Mammary epithelial cell (primary cell): ENCODE measurements at places on chromosomes 6 and 20. TPM values are rescaled to one million over a fixed set of nuclear protein-coding genes. Genes with fewer than 3 reads are reported as not detected.
A peak's percentile ranks its signal among the peaks of the same experiment; 100 is the strongest.

GRCh38 chr6:44054721-44055559 lies 72.3 kb downstream of the MRPL14 start:
- DNase-seq: peak; percentile 52

DNA sequence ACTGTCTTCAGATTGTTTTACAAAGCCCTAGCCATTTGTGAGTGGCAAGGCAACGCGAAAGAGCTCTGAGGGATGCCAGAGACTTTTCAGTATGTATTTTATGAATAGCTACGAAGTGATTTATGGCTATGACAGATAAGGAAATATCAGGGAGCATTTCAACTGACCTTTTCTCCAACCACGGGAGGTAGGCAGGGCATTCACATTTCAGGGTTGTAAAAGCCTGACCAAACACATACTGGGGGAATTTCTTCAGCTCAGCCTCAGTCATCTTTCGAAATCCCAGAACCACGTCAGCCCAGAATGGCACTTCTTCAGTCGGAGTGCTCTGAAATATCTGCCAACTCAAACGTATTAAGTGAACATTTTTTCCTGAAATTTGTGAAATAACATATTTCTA lies 10.8 kb downstream of the DDO start:
- DNase-seq: no peak

- peak; percentile 27 for DNase-seq
Measured at GRCh38 chr20:4490606-4491280, 231.0 kb upstream of the PRND start.

Gene STX16
- total RNA-seq: 71.7 and 93.1 TPM in 2 replicates

Gene EEF1A2
- 1.4 and 1.7 TPM in 2 replicates for total RNA-seq

- no peak for DNase-seq
Measured at GRCh38 chr6:139496654-139497344, 122.4 kb upstream of the CITED2 start.

Gene VGLL2
- total RNA-seq: not detected in 2 replicates

DNA sequence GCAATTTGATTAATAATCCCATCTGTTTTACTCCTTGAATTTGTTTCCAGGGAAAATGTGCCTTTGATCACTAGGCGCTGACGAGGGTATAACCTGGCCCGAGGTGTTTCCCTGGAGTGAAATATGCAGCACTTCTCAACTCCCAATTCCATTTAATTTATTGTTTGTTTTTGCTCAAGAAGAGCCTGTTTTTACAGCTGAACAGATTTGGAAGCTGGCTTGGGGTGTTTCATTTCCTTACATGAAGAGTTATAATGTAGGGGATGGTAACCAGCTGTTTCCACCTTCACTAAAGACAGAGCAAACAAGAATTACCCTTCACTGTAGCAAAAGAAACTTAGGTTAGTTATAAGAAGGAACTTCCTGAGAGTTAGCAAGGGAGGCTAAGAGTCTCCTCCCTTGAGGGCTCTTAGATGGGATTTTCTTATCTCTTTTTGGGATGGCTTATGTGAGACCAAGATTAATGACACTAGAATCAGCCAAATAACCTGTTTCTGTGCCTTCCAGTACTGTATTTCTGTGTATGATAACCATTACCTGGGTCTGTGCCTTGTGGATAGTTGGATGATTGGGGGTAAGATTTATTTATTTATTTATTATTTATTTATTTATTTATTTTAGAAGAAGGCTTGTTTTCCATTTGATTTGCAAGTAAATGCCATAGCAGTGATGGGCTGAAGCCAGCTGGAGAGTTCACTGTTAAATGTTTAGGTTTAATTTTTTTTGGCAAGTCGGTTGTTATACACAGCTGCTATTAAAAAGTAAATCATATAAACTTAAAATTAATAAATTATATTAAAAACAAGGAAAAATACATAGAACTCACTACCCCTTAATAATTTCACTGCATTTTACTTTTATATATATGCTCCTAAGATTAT lies 162.2 kb upstream of the BMP2 start:
- no peak for DNase-seq

Gene BMP7
- not detected in 2 replicates for total RNA-seq

- no peak for DNase-seq
Measured at GRCh38 chr6:158977382-158977781, 22.6 kb downstream of the RSPH3 start.

DNA sequence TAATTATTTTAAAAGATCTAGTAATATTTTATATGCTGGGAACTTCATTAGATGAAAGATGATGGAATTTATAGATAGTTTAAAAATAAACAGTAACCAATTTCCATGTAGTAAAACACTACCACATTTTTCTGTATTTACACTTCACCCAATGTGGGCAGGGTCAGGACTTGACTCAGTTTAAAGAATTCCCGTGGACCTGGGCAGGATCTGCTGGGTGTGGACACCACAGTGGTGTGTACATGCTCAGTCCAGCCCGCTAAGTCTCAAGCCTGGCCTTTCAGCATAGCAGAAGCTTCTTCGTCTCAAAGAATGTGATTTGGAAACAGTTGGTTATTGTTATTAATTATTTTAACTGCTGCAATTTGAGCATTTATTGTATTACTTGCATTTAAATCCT lies 364.2 kb downstream of the SYNE1 start:
- DNase-seq: peak; percentile 59

- DNase-seq: no peak
Measured at GRCh38 chr20:906001-906520, 10.1 kb downstream of the ANGPT4 start.

GRCh38 chr6:38713812-38714211 lies 1.3 kb upstream of the DNAH8 start:
- DNase-seq: peak; percentile 9

DNA sequence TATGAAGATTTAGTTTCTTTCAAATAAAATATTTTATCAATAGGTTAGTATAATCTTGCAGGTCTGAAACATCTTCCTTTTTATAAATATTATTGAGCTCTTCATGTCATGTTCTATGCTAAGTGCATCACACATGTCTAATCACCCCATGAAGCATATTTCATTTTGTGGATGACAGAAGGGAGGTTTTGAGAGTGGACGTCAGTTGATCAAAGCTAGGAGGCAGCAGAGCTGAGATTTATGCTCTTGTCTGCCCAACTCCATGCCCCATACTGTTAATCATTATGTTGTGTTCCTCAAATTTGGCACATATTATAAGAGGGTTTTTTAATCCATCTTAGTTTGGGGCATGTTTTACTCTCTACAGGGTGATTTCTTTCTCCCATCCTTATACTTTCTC lies 22.7 kb downstream of the DSE start:
- DNase-seq: no peak

DNA sequence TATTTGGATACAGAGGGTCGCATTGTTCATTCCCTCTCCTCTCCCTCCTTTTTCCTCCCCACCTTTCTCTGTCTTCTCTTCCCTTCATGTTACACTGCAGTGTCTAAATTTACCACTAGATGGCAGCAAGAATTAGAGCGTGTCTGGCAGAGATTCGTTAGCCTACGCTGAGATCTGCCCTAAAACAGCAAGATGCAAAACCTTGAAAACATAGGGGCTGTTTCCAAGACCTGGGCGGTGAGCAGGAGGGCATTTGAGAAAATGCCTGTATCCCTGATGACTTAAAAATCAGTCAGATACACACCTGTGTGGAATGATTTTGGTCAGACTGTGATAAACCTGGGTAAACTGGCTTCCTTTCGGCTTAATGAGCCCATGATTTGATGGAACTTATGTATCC lies 101.5 kb upstream of the ISM1 start:
- peak; percentile 57 for DNase-seq

- no peak for DNase-seq
Measured at GRCh38 chr6:42396720-42397119, 55.0 kb downstream of the TRERF1 start.

GRCh38 chr6:84728602-84729001 lies 35.8 kb downstream of the TBX18 start:
- peak; percentile 45 for DNase-seq

DNA sequence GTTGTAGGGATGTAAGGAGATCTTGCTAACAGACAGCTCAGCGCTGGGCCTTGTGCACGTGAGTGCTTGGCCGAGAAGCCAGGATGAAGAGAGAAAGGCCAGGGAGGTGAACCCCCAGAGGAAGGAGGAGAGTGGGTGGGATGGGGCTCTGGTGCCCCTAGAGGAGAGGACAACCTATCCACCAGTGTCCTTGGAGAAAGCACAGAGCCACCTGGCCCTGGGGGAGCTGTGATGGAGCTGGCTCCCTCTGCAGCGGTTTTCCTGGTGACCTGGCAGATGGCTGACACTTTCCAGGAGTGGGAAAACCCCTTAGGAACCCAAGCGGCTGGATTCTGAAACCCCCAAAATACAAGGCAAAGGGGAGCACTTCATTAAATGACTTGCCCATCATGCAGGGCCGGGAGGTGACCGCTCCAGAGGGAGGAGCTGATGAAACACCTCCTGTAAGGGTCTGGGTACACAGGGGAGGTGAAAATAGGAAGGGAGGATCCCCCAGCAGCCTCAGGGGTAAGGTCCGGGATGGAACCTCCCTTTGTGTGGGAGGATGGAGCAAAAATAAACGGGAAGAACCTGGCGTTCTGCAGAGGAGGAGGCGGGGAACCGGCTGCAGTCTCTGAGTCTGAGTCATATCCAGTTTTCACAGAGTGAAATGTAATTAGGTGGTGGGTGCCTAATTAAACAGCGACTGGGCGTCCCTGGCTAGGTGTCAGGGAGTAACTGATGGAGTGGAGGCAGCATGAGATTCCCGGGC lies 80.4 kb downstream of the SULF2 start:
- DNase-seq: peak; percentile 47

GRCh38 chr6:34475238-34475682 lies 9.4 kb downstream of the PACSIN1 start:
- DNase-seq: no peak

Gene SUMO4
- 2.0 TPM for total RNA-seq

Gene MCHR2
- not detected for total RNA-seq

- DNase-seq: no peak
Measured at GRCh38 chr6:43077981-43078511, 1.9 kb downstream of the PTK7 start.
